ENCODE measurements at places on chromosomes 13 and 19. TPM values are rescaled to one million over a fixed set of nuclear protein-coding genes. Genes with fewer than 3 reads are reported as not detected.

Gene FBXO27
- total RNA-seq = 1.5 TPM

Gene WTIP
- 175 TPM for total RNA-seq

Gene KLK13
- total RNA-seq = not detected

Gene BRCA2
- total RNA-seq = 4.6 TPM

Gene SERPINE3
- not detected for total RNA-seq

Gene SUPT20H
- 60.1 TPM for total RNA-seq

Gene RNF113B
- total RNA-seq = not detected

Gene ZNF284
- total RNA-seq = 2.0 TPM

Gene FREM2
- total RNA-seq = 0.14 TPM
